ENCODE measurements at places on chromosomes 11 and 22.

GRCh38 chr22:37433786-37434185, 6.5 kb upstream of the ELFN2 start:
- DNase-seq, result no peak

DNA sequence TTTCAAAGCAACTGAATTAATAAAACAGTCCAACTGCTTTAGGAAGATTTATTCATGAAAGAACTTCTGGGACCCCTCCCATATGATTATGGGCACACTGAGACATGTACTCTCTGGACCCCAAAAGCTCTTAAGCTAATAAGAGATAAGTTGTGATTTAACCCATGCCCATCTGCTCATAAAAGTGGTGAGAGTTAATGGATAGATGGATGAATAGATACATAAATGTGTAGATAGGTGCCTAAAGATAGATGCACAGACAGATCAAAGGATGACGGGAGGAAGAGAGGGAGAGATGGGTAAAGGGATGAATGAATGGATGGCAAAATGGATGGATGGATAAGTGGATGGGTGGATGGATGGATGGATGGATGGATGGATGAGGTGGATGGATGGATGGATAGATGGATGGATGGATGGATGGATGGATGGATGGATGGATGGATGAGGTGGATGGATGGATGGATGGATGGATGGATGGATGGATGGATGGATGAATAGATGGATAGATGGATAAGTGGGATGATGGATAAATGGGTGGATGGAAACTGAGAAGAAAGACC, 29.4 kb upstream of the TH start:
- no peak for DNase-seq

GRCh38 chr11:14904745-14905103, 12.7 kb upstream of the CYP2R1 start:
- DNase-seq, result no peak

DNA sequence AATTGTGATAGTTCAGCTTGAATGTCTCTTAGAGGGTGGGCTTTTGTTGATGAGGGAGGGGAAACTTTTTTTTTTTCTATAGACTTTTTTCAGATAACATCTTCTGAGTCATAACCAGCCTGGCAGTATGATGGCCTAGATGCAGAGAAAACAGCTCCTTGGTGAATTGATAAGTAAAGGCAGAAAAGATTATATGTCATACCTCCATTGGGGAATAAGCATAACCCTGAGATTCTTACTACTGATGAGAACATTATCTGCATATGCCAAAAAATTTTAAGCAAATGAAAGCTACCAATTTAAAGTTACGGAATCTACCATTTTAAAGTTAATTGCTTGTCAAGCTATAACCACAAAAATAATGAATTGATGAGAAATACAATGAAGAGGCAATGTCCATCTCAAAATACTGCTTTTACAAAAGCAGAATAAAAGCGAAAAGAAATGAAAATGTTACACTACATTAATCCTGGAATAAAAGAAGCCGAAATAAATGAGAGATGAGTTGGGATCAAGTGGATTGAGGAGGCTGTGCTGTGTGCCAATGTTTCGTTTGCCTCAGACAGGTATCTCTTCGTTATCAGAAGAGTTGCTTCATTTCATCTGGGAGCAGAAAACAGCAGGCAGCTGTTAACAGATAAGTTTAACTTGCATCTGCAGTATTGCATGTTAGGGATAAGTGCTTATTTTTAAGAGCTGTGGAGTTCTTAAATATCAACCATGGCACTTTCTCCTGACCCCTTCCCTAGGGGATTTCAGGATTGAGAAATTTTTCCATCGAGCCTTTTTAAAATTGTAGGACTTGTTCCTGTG, 3.9 kb downstream of the MALAT1 start:
- DNase-seq, result peak; percentile 40

- DNase-seq, result no peak
Measured at GRCh38 chr22:49749227-49749626, 78.4 kb downstream of the BRD1 start.

DNA sequence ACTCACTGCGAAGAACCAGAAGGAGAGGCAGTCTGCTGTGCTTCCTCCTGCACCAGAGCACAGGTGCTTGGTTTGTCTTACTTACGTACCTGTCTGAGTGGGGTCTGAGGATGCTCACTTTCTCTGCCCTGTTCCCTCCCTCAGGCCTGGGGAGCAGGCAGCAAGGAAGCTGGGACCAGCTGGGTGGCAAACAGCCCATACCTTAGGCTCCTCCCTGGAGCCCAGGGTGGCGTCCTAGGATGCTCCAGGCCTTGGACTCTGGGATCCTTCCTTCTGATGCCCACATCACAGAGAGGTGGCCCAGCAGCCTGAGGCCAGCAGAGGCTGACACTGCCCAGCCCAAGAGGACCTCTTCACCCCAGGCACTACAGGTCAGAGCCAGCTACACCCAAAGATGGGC, 593.2 kb downstream of the BRD1 start:
- no peak for DNase-seq

- DNase-seq, result peak; percentile 88
Measured at GRCh38 chr11:113113801-113114704, 152.8 kb downstream of the NCAM1 start.

- no peak for DNase-seq
Measured at GRCh38 chr11:19719960-19720359, 7.3 kb downstream of the NAV2 start.

DNA sequence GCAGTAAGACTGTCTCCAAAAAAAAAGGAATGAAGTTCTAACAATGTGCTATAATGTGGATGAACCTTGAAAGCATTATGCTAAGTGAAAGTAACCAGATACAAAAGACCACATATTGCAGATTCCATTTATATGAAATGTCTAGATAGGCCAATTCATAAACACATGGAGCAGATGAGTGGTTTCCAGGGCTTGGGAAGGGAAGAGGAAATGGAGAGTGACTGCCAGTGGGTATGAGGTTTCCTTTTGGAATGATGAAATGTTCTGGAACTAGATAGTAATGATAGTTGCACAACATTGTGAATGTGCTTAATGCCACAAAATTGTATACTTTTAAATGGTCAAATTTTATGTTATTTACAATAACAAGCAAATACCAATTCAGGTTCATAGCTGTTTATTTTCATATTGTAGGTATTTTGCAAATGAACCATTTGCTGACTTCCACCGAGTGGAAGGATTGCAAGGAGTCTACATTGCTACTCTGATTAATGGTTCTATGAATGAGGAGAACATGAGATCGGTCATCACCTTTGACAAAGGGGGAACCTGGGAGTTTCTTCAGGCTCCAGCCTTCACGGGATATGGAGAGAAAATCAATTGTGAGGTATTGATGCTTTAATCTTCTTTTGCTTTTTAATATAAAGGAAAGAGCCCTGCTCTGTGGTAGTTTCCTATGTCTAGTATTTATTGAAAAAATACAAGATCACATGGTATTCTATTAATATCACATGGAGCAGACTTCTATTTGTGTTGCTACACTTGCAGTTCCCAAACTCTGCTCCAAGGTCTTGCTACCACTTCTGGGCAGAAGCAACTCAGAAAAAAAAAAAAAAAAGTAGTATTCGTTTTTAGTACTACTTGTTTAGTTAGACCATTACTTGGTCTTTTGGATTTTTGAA, 67.7 kb upstream of the SORL1-AS1 start:
- no peak for DNase-seq

GRCh38 chr11:126212089-126212660, 593 bp downstream of the FAM118B start:
- DNase-seq, result no peak

GRCh38 chr11:45847911-45848316, 639 bp downstream of the CRY2 start:
- no peak for DNase-seq

- no peak for DNase-seq
Measured at GRCh38 chr11:122976734-122977469, 4.7 kb downstream of the BSX start.

- no peak for DNase-seq
Measured at GRCh38 chr11:72445423-72445822, 11.1 kb upstream of the CLPB start.

DNA sequence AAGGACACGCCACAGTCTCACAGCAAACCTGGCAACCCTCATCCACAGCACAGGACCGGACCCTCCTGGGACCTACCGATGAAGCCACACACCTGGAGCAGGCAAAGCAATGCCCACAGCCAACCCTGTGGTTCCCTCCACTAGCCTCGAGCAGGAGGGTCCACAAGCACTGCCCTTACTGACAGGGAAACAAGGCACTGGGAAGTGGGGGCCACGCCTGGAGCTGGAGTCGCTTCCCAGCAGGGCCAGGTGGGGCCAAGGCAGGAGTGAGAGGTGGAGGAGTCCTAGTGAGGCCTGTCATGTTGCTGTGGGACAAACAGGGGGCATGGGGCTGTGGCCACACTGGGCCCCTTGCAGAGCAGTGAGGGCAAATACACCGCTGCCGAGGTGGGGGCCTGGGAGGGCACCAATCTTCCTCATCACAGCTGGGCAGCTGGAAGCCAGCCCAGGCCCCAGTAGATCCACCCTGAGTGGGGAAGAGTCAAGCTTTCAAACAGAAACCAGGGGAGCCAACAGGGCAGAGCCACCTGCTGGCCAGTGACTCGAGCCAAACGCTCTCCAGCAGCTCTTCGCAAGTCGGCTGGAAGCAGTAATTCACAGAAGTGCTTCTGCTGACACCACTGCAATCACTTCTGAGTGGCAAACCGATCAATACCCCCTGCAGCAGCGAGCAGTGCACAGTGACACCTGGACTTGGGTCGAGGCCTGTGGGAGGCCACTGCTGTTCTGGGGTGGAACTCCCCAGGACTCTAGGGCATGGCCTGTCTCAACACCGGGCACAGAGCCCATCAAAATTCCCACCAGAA, 13.7 kb downstream of the SULT4A1 start:
- peak; percentile 59 for DNase-seq

All from NCI-H510A treated with DMSO at 0.1 percent for 48 hours (cell line).